CD4-positive, alpha-beta T cell treated with Interferon alpha-2 for 1 hour (primary cell): ENCODE measurements at places on chromosomes 1 and 21.

DNA sequence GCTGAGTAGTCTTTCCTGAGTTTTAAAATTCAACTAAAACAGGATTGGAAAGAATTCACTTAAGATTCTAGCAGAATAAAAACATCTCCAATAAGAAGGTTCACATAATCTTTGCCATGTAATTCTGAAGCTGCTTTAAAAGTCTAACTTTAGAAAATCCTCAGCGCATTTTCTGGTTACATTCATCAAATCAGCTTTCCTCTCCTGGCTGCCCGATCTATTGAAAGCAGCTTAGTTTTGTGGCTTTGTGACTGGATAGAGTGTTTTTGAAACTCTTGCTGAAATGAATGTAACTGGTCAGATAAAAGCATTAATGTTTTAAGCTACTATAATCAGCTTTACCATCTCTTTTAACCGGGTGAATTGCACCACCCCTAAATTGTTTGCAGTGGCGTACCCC is 66.8 kb downstream of the DOP1B start:
- DNase-seq: no peak

DNA sequence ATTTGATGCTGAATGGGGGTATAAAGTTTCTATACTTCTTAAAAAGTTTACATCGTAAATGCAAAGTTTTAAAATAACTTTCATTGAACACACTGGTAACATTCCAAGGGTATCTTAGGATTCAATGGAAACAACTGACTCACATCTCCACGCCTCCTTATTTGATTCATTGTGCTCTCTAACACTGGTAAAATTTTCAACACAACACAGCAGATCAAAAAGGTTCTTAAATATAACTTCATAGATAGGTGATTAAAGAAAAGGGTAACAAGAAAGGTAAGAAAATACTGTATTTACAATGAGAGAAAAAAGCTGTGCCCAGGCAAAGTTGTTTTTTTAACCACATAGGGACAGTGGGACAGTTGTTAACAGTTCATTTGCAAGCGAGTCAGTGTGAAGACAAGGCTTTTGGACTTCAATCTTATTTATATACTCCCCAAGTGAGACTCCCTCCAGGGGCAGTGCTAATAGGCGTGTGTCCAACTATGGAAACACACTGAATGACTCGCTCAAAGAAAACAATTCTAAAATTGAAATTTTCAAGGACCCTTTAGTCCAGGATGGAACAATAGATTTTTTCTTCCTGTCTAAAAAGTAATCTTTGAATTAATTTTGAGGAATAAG is 140.5 kb downstream of the TIAM1 start:
- DNase-seq: no peak

DNA sequence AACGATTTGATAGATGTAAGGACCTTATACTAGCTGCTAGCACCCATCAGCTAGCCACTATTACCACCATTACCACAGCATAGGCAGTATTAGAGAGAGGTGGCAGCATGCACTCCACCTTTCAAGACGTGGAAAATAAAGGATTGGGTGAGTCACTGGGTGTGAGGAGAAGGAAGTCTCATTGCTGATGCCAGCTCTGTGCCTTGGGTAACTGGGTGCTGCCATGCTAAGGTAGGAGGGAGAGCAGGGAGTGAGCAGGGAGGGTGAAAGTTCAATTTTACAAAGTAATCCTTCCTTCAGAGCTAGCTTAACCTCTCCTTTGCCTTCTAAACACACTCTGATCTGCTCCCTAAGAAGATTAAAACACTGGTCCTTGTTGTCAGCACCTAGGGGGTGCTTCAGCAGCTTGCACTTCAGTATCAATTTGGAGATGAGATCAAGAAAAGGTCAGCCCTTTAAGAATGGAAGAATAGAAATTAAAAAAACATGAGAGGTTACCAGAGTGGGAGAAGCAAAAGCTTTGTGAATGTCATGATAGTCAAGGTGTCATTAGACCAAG is 1.8 kb upstream of the LIN9 start:
- no peak for DNase-seq

DNA sequence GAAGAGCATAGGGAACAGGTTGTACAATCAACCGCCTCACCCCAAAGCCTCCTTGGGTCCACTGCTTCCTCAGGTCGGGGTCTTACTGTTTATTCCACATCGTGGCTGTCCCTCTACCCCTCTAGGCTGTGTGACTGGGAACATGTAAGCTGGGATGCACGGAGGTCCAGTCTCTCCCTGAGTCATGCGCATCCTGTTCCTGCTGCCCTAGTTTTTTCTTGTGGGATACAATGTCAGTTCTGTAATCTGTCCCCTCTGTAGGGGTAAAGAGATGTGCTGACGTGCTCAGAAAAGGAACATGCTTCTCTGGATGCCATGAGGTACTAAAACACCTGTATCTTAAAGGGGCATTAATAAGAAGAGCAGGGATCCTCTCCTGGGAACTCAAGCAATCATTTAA is 66.2 kb downstream of the SLC45A1 start:
- DNase-seq: no peak

- DNase-seq: no peak
Measured at GRCh38 chr1:221813887-221814286, 72.0 kb upstream of the DUSP10 start.

- DNase-seq: no peak
Measured at GRCh38 chr1:65146908-65147423, 1.0 kb upstream of the AK4 start.

- DNase-seq: no peak
Measured at GRCh38 chr1:226378071-226378470, 29.8 kb downstream of the PARP1 start.

DNA sequence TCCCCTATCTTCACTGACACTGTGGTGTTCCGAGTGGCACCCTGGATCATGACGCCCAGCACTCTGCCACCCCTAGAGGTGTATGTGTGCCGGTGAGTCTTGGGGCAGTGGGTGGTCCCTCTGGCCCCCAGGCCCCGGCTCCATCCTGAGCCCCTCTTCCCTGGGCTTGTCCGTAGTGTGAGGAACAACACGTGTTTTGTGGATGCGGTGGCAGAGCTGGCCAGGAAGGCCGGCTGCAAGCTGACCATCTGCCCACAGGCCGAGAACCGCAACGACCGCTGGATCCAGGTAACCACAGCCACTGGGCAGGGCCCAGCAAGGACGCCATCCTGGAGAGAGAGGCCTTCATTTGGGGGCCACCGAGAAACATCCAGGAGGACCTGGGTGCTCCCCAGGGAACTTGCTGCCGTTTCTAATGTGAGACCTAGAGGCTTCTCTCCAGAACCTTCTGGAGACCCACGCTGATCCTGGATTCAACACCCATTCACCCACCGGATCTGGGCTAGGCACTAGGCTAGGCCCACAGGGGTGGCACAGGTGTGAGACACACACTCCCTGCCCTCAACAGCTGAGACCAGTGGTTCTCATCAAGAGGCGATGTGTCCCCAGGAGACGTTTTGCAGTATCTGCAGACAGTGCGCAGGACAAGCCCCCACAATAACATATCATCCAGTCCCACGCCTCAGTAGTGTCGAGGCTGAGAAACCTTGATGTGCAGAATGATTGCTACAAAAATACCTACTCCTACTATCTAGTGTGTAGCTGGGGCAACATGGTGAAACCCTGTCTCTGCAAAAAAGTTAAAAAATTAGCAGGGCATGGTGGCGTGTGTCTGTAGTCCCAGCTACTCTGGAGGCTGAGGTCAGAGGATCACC is 22.2 kb downstream of the PADI3 start:
- no peak for DNase-seq

DNA sequence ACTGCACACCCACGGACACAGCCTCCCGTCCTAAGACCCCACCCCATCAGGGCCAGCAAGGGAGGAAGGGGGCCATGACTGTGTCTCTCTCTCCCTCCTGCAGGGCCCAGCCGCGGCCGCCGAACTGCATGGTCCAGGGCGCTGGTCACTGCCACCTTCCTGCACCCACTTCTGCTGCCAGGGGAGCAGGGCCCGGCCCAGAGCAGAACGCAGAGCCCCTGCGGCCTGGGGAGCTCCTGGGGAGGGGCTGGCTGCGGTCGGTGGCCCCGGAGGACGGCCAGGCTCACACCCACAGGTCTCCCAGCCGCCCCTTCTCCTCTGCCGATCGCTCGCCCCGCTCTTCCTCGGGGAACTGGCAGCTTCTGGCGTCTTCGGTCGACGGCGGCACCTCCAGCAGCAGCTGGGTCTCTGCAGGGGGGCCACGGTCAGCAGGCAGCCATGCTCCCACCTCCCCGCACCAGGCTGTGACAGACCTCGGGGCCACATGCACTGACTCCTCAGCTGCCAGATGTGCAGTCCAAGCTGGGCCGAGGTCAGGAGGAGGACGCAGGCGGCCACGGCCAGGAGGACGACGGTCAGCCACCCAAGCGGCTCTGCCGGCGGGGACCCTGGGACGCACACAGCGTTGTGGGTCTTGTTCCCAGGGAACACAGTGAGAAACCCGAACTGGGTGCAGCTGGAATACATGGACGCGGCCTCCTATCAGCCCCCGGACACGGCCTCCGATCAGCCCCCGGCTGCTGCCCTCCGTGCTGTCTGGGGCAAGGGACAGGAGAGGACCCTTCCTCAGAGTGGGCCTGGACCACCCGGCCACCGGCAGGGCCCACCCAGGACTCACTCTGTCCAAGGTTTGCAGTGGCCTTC is 2.6 kb downstream of the TNFRSF18 start:
- no peak for DNase-seq

- no peak for DNase-seq
Measured at GRCh38 chr21:34874684-34875513, 174.2 kb downstream of the RUNX1 start.

DNA sequence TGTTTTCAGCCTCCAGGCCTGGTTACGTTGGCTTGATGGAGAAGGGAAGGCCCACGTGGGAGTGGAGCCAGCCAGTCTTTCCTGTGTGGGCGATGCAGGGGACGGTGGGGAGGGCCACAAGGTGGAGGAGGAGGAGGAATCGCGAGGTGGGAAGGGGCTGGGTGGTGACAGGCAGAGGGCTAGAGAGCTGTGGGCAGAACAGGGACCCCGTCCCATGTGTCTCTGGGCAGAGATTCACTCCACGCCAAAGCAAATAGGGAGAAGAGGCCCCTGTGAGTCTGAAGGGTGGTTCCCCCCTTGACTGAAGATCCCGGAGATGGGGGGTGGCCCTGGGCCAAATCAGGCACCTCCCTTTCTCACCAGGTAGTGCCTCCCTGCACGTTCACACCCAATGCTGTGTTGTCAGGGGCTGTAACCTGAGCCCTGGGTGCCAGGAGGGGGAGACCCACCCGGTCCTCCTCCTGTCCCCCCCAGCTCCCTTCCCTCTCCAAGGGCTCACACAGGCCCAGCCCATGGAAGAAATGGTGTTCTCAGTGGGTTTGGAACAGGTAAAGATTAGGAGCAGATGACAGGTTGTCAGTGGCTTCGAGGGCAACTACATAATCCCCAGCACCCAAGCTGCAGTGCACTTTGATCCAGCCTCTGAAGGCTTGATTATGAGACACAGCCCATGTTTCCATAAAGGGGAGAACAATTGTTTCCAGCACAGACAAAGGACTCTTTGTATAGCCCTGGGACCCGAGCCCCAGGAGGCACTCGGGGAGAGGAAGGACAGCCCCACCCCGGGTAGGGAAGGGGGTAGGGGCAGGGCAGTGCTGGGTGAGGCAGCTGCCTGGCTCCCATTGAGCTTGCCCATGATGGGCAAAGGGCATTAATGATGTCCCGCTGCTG is 37.7 kb upstream of the GPR37L1 start:
- DNase-seq: no peak

DNA sequence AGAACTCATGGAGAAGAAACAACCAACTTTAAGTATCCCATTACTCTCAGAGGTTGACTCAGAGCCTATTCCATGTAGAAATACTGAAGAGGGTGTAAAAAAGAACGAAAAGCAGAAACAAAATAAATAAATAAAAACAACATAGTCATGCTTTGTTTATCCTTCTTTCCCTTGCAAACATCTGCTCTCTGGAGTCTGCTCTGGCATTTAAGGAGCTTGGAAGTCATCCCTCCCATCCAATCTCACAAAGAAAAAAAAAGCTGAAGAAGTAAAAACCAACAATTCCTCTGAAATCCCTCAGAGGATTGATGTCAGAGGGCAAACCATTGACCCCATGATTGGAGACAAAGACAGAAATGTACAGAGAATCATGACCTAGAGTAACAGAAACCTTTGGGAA is 302.6 kb upstream of the GREM2 start:
- no peak for DNase-seq

- peak; percentile 33 for DNase-seq
Measured at GRCh38 chr1:48227165-48228013, 4.9 kb downstream of the SLC5A9 start.

DNA sequence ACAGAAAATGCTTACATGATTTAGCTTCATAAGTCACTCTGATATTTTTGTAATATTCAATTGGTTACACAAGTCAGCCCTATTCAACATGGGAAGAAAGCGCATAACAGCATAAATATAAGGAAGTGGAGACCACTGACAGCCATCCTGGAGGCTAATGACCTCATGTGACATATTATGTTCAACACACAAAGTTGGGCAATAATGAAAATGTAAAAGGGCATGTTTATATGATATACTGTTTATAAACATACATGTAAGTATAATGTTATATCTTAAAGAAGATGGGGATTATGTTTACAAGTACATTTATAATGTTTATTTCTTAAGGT is 30.2 kb downstream of the EVI5 start:
- no peak for DNase-seq

DNA sequence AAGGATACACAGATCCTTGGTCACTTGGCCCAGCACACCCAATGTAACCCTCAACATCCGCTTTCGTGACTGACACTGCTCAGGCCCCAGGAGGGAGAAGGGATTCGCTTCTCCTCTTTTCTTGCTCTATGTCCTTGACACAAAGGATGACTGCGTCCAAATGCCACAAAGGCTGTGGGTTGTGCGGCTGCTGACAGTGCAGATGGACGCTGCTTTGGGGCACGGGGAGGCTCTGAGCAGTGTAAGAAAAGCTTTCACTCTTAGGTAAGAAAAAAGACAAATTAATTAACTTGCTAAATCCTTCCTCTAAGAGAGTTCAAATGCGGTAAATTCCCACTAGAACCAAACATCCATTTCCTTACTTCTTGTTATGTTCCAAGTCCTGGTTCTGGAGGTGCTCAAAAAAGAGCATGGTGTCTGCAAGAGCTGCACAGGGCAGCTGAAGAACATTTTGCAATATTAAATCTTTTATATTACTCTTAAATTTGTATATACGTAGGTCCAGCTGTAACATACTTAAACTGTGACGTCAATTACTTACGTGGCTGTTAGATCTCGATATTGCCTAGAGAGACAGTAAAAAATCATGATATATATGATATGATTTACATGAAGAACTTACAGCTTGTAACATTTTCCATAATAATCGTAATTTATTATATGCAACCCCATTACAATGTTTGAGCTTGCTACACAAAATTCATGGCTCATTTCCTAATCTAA is 19.4 kb upstream of the EPHB2 start:
- no peak for DNase-seq

GRCh38 chr1:79976287-79976686 is 969.8 kb upstream of the ADGRL4 start:
- no peak for DNase-seq

DNA sequence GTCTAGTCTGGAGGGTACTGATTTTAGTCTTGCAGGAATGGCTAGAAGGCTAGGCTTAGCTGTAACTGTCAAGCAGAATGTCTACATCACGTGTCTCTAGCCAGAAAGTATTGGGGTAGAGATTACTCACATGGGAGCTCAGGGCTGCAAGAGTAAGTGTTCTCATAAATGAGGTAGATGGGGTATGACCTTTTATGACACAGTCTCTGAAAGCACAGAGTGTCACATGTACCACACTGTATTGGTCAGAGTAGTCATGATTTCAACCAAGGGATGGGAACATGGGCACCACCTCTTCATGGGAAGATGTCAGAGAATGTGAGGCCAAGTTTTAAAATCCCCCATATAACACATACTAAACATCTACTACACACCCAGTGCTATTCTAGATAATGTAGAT is 2.9 kb downstream of the FYB2 start:
- no peak for DNase-seq
